Pancreas (tissue), 10 donors: ENCODE measurements at places on chromosomes 12 and 14. TPM values are rescaled to one million over a fixed set of nuclear protein-coding genes. Genes with fewer than 3 reads are reported as not detected.
A peak's percentile ranks its signal among the peaks of the same experiment; 100 is the strongest.

DNA sequence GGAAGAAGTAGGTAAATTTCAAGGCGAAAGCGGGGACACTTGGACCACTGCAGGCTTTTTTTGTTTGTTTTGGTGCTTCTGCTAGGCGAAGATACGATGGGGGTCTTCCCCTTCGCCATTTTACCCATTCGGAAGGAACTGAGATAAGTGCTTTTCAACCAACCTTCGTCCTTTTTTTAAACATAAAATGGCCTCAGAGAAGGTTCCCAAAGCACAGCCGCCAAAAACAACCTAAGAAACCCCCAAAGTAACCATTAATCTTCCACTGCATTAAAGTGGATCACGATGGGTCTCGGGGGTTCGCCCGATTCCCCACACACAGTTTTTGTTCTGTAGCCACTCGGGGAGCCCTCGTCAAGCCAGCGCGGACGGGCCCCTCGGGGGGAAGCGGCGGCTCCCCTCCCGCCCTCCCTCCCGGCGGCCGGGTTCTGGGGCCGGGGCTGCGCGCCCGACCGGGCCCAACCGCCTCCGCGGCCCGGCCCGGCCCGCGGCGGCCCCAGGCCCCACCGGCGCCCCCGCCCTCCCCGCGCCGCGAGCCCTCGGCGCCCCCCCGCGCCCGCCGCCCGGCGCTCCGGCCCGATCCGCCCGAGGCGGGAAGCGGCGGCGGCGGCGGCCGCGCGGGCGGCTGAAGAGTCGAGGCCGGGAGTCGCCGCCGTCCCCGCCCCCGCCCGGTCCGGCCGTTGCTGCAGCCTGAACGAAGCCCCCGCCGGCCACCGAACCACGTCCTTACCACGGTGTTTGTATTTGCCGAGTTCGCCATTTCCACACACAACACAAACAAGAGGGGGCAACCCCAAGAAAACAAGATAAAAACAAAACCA, 790 bp downstream of the GTF2A1 start:
- peaks cover 12% of the 10 kb centered on the region for H3K36me3 ChIP-seq
- no peaks in the 10 kb centered on the region for H3K27me3 ChIP-seq
- H3K27ac ChIP-seq, result peak overlapping the region; percentile 100
- peak overlapping the region; percentile 53 for H3K4me3 ChIP-seq
- peaks cover 34% of the 10 kb centered on the region for H3K4me1 ChIP-seq

DNA sequence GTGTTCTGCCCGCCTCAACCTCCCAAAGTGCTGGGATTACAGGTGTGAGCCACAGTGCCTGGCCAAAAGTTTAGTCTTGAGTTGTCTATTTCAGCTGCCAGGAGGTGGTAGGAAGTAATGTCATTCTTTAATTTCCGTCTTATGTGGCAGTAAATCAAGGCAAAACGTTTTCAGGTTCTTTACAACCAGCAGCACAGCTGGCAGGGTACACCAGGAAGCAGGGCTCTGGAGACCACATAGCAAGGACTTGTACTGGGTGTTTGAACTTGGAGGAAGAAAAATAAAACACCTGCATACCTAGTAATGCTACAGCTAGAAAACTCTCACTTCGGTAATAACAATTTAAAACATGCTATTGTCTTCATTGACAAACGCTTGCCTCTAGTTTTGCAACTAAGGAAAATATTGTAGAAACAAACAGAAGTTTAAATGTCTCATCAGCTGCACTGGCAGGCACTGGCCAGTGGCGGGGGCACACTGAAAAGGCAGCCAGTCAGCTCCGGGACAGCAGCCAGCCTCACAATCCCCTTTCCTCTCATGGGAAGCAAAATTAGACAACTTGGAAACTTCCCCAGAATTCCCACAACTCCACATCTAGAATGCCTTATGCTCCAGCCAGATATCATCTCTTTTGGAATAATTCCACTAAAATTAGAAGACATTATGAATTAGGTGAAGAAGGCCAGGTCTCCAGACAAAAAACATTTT, 72.2 kb downstream of the CLIP1 start:
- H3K27me3 ChIP-seq, result no peaks in the 10 kb centered on the region
- no peak overlapping the region for H3K4me3 ChIP-seq
- no peaks in the 10 kb centered on the region for H3K4me1 ChIP-seq
- no peak overlapping the region for H3K27ac ChIP-seq
- H3K36me3 ChIP-seq, result peaks cover 10% of the 10 kb centered on the region
- no peak for DNase-seq

The FAM181A gene
- total RNA-seq, result not detected

The PRKD1 gene
- total RNA-seq, result 5.2 TPM

GRCh38 chr12:66550626-66551025, 128.2 kb downstream of the GRIP1 start:
- H3K4me1 ChIP-seq, result no peaks in the 10 kb centered on the region
- no peak overlapping the region for H3K4me3 ChIP-seq
- H3K27me3 ChIP-seq, result no peaks in the 10 kb centered on the region

- H3K27me3 ChIP-seq, result no peaks in the 10 kb centered on the region
- no peaks in the 10 kb centered on the region for H3K4me1 ChIP-seq
- no peak for DNase-seq
- no peak overlapping the region for H3K4me3 ChIP-seq
- H3K27ac ChIP-seq, result no peak overlapping the region
Measured at GRCh38 chr14:56731187-56731586, 79.1 kb downstream of the OTX2 start.

The PPM1H gene
- 6.2 TPM for total RNA-seq

- H3K27ac ChIP-seq, result no peak overlapping the region
- no peaks in the 10 kb centered on the region for H3K36me3 ChIP-seq
- H3K4me1 ChIP-seq, result no peaks in the 10 kb centered on the region
- DNase-seq, result no peak
- H3K4me3 ChIP-seq, result no peak overlapping the region
Measured at GRCh38 chr14:83255015-83255726, 1721.5 kb upstream of the SEL1L start.

- H3K4me1 ChIP-seq, result peaks cover 28% of the 10 kb centered on the region
- no peak overlapping the region for H3K27ac ChIP-seq
- H3K36me3 ChIP-seq, result no peaks in the 10 kb centered on the region
- no peak for DNase-seq
- H3K4me3 ChIP-seq, result no peak overlapping the region
- no peaks in the 10 kb centered on the region for H3K27me3 ChIP-seq
Measured at GRCh38 chr14:50542941-50543418, 10.6 kb upstream of the MAP4K5 start.

DNA sequence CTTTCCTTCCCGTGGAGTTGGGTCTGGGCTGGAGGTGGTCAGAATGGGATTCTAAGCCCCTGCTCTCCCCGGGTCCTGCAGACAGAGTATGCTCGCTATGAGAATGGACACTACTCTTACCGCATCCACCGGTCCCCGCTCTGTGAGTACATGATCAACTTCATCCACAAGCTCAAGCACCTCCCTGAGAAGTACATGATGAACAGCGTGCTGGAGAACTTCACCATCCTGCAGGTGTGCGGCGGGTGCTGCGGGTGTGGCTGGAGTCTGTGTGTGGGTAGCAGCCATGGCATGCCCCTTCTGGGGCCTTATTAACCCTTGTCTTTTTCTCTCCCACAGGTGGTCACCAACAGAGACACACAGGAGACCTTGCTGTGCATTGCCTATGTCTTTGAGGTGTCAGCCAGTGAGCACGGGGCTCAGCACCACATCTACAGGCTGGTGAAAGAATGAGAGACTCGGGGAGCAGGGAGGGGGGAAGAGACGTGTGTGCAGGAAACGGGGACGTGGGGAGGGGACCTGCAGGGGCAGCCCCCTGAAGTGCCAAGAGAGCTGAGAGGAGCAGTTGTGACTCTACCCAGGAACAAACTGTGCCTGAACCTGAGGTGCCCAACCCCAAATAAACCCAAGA, 37.0 kb upstream of the TSPAN9 start:
- peaks cover 7% of the 10 kb centered on the region for H3K4me1 ChIP-seq
- H3K4me3 ChIP-seq, result no peak overlapping the region
- no peak for DNase-seq
- H3K27me3 ChIP-seq, result no peaks in the 10 kb centered on the region

DNA sequence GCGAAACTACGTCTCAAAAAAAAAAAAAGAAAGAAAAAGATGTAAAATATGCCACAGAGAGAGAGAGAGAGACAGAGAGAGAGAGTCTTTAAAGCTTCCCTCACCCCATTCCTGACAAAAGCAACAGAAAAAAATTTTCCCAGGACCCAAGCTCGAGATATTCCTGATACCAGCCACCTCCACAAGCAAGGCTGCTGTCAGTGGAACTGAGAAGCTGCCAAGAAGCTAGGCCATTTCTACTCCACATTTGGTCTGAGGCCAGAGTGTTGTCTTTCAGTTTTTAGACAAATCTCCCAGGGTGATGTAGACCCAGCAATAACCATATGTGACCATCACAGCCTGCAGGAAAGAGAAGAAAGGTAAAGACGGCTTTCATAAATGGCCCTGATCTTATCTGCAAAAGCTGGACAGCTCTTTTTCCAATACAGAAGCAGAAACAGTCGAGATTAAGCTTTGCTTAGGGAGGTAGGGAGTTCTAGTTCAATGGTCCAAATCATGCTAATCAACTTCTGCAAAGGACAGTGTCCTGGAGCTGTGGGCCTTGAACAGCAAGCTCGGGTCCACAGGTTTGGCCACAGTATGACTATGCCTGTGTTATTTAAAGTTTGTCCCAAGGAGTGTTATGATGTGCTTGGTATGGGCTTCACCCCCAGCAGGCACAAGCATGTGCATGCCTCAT, 130.3 kb upstream of the NUDT4 start:
- no peaks in the 10 kb centered on the region for H3K27me3 ChIP-seq
- DNase-seq, result no peak
- H3K27ac ChIP-seq, result no peak overlapping the region
- H3K4me3 ChIP-seq, result no peak overlapping the region

DNA sequence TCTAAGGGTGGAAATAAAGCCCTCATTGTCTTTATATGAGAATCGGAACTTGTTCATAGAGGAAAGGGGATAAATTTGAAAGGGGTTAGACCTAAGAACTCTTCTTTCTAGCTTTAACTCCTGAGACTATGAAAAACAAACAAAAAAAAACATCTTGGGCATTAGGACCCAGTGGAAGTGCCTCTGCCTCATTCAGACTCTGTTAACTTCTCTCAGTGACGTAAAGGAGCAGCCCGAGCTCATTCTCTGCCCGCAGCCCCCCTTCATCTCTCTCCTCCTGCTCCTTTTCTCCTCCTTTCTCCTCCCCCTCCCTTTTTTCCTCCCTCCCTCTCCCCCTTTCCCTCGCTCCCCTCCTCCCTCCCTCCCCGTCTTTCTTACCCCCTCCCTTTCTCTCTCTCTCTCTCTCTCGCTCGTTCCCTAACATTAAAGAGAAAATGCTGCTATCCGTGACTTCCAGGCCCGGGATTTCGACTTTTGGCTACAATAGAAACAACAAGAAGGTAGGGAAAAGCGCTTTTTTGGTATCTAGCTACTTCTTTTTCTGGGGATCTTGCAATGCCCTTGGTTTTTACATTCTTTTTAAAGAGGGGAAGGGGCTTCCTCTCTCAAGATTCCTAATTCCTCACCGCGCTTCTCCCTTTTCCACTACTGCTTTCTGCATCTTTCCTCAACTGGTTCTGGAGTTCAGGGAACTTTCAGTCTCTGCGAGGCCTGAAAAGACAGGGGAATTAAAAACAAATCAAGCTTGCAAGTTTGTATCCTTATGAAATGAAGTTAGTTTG, at the start of gene RBMS2:
TSS of gene RBMS2 (plus strand) at position 231 of the 782 bp plus-strand sequence. CDS start at position 435, 204 bp downstream.
- DNase-seq, result peak; percentile 53
- H3K4me1 ChIP-seq, result peaks cover 10% of the 10 kb centered on the region
- H3K36me3 ChIP-seq, result no peaks in the 10 kb centered on the region
- no peaks in the 10 kb centered on the region for H3K27me3 ChIP-seq

- no peaks in the 10 kb centered on the region for H3K27me3 ChIP-seq
- no peak for DNase-seq
- no peak overlapping the region for H3K4me3 ChIP-seq
- H3K36me3 ChIP-seq, result no peaks in the 10 kb centered on the region
- H3K4me1 ChIP-seq, result no peaks in the 10 kb centered on the region
- no peak overlapping the region for H3K27ac ChIP-seq
Measured at GRCh38 chr12:115337693-115338543, 653.9 kb upstream of the TBX3 start.

DNA sequence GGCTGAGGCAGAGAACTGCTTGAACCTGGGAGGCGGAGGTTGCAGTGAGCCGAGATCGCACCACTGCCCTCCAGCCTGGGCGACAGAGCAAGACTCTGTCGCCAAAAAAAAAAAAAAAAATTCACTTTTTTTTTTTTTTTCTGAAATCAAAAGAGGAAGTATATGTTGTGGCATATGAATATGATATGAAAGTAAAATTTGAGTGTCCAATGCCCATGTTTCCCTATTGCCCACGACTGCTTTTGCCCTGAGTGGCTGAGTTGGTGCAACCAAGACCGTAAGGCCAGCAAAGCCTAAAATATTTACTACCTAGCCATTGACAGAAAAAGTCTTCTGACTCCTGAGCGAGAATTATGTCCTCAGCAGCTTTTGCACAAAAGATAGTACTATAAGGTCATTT, 101.7 kb upstream of the PARP11 start:
- H3K4me1 ChIP-seq, result no peaks in the 10 kb centered on the region
- no peaks in the 10 kb centered on the region for H3K27me3 ChIP-seq
- H3K27ac ChIP-seq, result no peak overlapping the region
- DNase-seq, result no peak
- H3K4me3 ChIP-seq, result no peak overlapping the region

- H3K4me3 ChIP-seq, result no peak overlapping the region
- DNase-seq, result no peak
- no peaks in the 10 kb centered on the region for H3K36me3 ChIP-seq
- no peak overlapping the region for H3K27ac ChIP-seq
- H3K4me1 ChIP-seq, result no peaks in the 10 kb centered on the region
Measured at GRCh38 chr12:60475825-60476224, 880.0 kb downstream of the SLC16A7 start.

- no peak overlapping the region for H3K4me3 ChIP-seq
- no peaks in the 10 kb centered on the region for H3K36me3 ChIP-seq
- H3K27ac ChIP-seq, result no peak overlapping the region
- H3K4me1 ChIP-seq, result no peaks in the 10 kb centered on the region
- DNase-seq, result no peak
Measured at GRCh38 chr14:51614707-51615106, 37.0 kb upstream of the FRMD6 start.

DNA sequence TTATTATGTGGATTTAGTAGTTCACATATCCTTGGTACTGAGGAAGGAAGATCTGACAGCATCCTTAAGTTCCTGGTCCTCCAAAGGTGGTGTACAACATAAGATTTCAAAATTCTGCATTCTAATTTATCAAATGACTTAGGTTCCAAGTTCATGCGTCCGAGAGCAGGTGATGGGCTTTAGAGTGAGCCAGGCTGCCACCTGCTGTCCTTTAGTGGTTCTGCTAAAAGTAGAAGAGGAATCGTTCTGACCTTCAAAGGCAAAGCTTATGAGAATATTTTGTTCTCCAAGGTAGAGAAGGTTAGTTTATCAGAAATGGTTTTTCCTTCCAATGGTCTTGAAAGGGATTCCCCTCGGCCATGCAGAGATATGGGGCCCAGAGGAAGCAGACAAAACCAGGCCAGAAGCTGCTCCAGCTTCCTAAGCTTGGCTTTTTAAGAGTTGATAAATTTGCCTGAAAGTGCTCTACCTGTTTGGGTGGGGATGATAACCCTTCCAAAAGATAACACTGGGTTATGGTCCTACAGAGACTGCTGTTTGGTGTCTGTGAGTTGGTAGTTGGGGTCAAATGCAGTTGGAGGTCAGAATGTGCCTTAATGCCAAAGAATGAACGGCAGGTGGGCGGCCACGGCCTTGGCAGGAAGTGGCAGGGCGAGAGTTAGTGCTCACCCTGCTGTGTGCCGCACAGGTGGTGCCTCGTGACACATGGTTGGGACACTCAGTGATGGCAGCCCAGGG, 29.1 kb upstream of the LRTM2 start:
- H3K27me3 ChIP-seq, result no peaks in the 10 kb centered on the region
- no peak for DNase-seq
- no peak overlapping the region for H3K4me3 ChIP-seq
